ENCODE measurements at places on chromosomes 11 and 22.

DNA sequence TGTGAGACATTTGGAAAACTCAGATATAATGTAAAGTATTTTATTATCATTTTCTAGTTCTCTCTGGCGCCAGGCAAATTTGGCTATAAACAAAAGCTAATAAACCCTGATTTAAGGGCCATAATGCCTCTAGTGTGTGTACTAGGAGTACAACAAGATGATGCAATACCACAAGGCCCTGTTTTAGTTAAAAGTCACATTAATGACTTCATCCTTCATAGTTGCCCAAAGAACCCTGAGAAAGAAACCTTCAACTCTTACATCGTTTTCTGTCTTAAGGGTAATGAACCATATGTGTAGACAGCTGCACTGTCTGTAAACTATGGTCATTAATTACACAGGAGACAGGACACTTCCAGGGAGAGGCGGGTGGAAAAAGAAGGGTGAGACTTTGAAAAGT lies 538.4 kb downstream of the FAM181B start:
- no peak for DNase-seq

- no peak for DNase-seq
These were observed 195.7 kb upstream of the API5 start for GRCh38 chr11:43116071-43116470.

GRCh38 chr11:32829157-32829679 lies 509 bp upstream of the PRRG4 start:
- no peak for DNase-seq

- DNase-seq = no peak
These were observed 45.4 kb downstream of the CASP12 start for GRCh38 chr11:104852811-104853210.

- DNase-seq = no peak
These were observed 104.8 kb downstream of the MPPED2 start for GRCh38 chr11:30481330-30481729.

- no peak for DNase-seq
These were observed 587.1 kb downstream of the SOX6 start for GRCh38 chr11:15769203-15769602.

DNA sequence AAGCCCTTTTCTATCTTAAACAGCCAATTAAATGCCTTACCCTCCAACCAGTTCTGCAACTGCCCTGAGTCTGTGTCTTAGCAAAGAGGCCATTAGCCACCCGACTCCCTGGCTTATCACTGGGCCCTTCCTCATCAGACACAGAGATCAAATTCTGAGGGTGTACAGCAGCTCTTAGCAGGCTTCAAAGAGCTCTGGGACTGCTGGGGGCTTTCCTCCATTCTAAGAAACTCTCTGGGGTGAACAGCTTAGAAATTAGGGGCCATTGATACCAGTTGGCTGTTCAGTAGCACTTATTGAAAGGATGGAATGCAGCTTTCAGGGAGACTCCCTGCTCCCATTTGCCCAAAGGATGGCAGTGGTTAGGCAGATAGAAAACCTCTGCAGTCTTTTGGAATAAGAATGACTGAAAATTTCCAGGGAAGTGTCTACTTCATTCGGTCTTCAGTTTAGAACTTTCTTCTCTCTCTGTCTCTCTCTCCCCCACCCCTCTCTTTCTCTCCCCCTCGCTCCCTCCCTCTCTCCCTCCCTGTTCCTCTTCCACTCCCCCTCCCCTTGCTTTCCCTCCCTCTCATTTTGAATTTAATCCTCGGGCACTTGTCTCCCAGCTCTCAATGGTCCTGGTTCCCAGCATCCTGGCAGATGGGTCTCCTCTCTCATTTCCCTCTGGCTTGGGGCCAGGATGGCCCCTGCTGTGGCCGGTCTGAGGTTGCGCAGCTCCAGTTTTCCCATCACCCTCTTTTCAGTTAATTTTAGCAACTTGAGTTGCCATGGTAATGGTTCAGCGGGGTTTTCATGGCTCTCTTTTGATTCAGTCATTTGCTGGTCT lies 76.4 kb downstream of the COMMD9 start:
- DNase-seq = no peak

- DNase-seq = peak; percentile 44
These were observed 9.2 kb upstream of the MAPK1 start for GRCh38 chr22:21876486-21877176.

- DNase-seq = peak; percentile 73
These were observed 5.8 kb downstream of the TSPAN4 start for GRCh38 chr11:848380-848931.

GRCh38 chr11:103266167-103266831 lies 157.1 kb downstream of the DYNC2H1 start:
- DNase-seq = no peak

GRCh38 chr11:26700574-26701235 lies 21.2 kb downstream of the SLC5A12 start:
- no peak for DNase-seq

DNA sequence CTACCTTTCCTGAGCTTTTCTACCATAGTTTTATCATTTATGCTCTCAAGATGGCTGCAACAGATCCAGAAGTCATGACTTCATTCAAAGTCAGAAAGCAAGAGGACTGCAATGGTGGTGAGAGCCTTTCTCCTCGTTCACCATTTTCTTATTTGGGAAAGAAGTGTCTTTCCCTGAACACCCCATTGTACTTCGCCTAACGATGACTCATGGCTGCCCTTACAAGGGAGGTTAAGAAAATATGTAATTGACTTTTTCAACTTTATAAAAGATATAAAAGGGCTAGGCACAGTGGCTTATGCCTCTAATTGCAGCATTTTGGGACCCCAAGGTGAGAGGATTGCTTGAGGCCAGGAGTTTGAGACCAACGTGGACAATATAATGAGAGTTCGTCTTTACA lies 541.7 kb downstream of the METTL15 start:
- DNase-seq = no peak

- DNase-seq = no peak
These were observed 2.3 kb downstream of the SIK2 start for GRCh38 chr11:111604392-111605009.

DNA sequence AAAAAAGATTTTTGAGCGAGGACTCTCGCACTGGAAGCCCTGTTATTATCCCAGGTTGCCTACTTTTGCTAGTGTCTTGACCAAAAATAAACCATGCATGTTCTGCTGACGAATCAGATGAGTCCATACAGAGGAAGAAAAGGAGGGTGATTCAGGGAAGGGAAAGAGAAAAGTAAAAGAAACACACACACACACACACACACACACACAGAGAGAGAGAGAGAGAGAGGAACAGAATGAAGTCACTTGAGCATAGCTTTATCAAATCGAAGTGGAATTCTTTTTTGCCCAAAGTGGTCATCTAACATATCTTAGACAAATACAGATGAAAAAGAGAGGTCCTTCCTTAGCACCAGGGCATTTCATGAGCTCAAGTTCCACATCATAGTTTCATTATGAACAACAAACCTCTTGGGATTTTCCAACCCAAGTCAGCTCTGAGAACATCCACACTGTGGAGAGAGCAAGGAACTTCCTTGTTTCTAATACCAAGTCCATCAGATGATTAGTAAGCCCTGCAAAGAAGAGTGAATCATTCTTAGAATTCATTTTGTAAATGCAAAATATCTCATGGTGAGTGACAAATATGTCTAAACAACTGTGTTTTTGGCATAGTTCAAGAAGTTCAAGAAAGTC lies 7.7 kb upstream of the MMP12 start:
- no peak for DNase-seq

DNA sequence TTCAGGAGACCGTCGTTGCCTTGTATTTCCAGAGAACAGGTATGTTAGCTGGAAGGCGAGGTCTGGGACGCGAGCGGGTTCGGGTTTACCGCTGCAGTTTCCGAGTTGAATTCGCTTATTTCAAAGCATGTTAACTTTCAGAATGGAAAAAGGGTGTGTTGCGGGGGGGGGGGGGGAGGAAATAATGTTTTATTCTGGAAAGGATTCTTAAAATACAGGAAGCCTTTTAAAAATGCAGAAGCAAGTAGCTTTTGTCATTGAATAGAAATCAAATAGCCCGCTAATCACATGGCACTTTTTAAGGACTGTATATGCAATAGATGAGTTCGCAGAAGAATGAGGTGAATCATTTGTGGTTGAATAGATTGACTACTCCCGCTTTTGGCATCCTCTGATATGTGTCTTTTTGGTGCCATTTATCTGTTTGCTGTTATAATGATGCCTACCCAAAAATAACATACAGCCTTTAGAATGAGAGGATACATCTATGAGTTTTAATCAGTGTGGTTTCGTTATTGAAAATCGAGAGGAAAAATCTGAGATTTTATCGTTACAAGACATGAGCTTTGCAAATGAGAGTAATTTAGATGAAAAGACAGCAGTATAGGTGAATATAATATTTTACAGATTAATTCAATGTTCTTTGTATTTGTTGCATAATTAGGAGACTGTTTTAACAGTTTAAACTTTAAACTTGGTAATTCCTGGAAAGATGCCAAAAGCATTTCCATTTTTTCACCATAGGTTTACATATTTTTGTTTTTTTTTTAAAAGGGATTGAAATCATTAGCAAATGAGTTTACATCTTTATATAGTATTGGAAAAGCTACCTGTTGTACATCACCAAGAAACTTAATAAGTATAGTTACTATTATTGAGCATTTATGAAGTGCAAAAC lies 1.7 kb downstream of the PDE3B start:
- no peak for DNase-seq

- DNase-seq = no peak
These were observed 11.6 kb upstream of the MTFP1 start for GRCh38 chr22:30413745-30414524.

DNA sequence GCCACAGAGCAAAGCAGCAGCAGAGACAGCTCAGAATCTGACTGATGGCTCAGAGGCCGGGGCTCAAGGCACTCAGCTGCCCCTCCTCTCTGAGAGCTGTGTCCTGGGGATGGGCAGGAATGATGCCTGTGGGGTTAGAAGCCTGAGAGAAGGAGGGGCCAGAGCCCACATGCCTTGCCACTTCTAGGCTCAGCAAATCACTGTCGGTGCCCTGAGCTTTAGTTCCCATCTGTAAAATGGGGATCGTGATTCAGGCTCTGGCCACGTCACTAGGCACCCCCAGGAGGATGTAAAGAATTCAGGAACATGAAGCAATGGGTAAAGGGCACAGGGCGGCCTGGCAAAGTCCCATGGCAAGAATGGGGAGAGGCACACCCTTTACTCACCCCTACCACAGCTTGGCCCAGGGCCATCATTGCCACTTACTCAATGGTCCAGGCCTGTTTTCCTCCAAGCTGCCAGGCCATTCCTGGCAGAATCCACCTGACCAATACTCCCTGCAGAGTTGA lies 3.4 kb upstream of the CDC42EP2 start:
- no peak for DNase-seq

DNA sequence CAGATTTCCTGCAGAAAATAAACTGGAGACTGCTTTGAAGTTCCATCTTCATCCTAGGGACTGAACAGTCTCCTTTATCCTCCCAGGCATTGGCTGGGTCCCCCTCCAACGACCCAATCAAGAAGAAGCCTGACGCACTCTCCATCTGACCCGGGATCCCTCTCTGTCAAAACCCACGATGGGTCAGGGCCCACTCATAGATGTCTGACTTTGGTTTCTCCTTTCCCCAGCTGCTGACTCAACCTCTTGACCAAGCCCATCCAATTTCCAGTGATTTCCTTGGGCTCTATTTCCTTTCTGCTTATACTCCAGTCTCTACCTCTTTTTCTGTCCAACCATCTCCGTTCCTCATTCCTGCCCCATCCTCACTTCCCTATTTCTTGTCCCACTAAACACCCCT lies 189.7 kb downstream of the MIAT start:
- no peak for DNase-seq

DNA sequence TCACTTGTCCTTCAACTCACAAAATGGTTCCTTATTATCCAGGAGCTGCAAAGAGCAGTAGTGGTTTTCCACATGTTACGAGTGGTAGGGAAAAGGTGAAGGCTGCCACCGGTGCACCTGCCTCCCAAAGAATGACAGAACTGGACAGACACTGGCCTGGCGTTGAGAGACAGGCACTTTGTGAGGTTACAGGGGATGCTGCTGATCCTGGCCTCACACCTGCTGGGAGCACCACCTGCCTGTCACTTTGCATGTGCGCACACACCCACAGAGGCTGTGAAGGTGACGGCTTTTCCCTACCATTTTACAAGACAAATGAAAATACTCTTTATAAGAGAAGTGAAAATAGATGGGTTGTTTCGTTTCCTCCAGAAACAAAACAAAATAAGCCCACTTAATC lies 175.3 kb upstream of the B3GAT1 start:
- no peak for DNase-seq

DNA sequence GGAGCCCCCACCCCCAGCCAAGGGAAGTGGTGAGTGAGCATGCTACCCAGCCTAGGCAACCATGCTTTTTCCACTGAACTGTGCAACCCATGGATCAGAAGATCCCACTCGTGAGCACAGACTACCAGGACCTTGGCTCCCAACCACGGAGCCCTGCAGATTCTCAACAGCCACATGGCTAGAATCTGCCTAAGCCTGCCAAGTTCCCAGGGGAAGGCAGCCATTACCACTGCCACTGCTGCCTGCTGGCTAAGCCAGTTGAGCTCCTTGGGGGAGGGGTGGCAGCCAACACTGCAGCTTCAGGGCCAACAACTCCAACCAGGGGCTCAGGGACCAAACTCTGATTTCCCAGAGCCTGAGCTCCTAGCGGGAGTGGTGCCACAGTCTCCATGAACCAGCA lies 195.8 kb downstream of the DLG2 start:
- no peak for DNase-seq

DNA sequence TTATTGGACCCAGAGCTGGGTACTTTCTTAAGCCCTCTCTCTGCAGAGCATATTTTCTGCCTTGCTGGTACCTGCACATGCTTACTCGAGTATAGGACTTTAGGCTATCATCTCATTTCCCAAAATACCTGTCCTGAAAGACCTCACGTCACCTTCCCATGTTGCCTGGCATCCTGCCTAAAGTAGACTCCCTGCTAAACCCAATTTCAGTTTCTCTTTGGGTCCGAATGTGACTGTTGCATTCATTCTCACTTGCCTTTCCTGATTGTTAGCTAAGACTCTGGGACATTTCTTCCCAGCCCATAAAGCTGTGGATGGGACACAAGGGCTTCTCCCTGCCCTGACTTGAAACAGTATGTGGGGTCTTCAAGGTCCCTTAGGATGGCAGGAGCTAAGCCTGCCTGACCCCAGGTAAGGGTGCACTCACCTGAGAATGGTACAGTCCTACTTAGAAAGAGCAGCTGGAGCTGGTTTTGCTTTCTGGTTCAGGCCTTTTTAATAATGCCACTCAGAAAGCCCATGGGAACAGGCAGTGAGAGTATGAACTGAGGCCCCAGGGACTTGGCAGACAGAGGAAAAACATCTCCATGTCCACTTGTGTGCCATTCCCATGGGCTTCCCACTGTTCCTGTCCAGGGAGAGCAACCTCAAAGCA lies 12.9 kb downstream of the OR51E2 start:
- no peak for DNase-seq

GRCh38 chr11:32435152-32435480 lies 223 bp downstream of the WT1 start:
- DNase-seq = no peak

DNA sequence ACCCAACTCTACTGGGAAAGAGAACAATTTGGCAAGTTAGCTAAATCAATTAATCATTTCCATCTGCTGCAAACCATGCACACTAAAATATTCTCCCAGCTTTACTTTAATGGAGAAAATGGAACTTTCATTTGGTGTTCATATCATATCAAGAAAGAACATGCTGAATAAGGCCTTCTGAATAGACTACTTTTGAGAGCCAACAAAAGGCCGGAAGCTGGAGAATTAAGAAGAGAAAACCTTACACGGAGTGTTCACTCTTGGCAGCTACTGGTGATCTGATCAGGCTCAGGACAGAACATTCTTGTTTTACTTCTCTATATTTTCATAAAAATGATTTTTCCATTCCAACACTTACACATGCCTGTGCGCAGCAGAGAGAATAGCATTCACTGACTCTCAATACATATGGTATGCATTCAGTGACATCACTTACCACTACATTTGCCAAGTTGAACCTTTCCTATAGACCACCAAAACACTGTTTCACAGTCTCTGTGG lies 165.3 kb downstream of the TTC28 start:
- DNase-seq = no peak

Measured in activated naive CD4-positive, alpha-beta T cell treated with Interleukin-2 at 50 U/mL for 16 hours (primary cell).